ENCODE measurements at places on chromosomes 7 and 10.

- DNase-seq: no peak
Measured at GRCh38 chr10:6187278-6187677, 15.5 kb upstream of the PFKFB3 start.

DNA sequence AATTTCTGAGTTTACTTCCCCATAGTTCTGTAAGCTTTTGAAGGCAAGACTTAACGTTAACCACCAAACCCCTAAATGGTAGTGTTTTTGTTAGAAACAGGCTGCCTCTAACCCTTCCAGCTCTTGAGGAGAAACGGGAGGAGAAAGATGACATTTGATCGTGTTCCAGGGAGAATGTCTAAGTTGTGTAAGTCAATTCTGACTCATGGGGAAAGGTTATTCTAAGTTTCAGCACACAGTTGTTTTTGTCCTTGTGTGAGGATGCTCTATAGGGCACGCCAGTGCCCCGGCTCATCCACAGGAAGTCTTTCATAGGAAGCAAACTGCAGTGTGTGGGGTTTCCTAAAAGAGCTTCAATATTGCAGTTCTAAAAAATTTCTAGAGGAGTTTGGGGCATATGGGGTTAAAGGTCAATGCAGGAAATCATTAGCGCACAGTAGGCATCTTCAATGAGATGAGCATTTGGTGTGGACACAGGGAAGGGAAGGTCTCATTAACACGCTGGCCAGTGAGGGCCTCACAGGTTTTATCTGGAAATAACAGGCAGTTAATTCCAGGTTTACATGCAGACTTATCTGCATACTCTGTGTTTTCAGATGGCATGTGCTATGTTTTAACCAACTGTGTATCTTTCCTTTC lies 638.2 kb upstream of the IGFBP3 start:
- DNase-seq: no peak

- DNase-seq: no peak
Measured at GRCh38 chr7:51647486-51647885, 330.9 kb upstream of the COBL start.

GRCh38 chr7:69237541-69237940 lies 360.7 kb upstream of the AUTS2 start:
- DNase-seq: no peak

- no peak for DNase-seq
Measured at GRCh38 chr7:158919686-158920085, 63.3 kb downstream of the DYNC2I1 start.

- DNase-seq: no peak
Measured at GRCh38 chr10:51377932-51378599, 303.8 kb downstream of the PRKG1 start.

GRCh38 chr7:11702938-11703337 lies 129.1 kb downstream of the THSD7A start:
- DNase-seq: no peak

- no peak for DNase-seq
Measured at GRCh38 chr7:128266883-128267594, 26.0 kb downstream of the LEP start.

DNA sequence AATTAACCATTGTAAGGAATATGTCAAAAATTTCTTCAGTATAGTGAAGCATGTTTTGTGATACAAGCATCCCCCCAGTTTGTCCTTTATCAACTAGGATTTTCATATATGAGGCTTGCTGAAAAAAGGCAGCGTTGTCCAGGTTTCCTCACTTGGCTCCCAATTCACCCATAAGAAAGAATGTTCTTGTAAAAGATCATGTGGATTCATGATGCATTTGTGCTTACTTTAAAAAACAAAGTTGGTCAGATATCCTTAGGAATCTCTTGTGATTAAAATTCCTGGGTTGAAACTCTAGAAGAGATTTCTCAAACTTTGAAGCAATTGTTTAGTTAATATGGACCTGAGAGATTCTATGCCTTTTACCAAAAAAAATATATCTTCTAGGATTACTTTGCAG lies 181.8 kb downstream of the KIAA1217 start:
- DNase-seq: no peak

DNA sequence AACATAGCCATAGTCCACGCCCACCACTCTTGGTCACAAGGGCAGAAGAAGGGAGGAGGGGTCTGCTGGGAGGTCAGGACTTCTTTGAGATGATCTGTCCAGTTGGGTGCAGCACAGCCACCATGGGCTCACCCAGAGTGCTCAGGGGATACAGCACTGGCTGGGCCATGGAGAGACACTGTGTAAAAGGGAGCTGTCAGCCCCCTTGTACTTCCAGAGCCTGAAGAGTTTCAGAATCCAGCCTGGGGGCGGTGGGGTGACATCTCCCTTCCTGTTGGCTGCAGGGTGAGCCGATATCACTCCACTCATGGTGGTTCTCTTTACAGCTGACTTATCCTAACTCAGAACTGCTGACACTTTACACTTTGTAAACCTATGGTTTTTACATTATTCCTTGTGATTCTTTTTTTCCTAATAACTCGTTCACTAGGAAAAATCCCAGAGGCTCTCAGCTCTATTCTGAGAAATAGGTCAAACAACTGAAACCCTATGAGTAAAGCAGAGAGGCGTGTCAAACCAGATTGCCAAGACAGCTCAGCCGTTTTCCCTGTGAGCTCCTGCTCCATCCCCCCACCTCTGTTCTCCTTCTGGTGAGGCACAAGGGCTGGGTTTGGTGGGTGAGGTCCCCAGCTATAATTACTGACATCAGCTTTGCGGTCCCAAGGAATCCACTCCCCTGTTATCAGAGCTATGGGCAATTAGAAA lies 3.2 kb upstream of the MRPS24 start:
- DNase-seq: no peak

DNA sequence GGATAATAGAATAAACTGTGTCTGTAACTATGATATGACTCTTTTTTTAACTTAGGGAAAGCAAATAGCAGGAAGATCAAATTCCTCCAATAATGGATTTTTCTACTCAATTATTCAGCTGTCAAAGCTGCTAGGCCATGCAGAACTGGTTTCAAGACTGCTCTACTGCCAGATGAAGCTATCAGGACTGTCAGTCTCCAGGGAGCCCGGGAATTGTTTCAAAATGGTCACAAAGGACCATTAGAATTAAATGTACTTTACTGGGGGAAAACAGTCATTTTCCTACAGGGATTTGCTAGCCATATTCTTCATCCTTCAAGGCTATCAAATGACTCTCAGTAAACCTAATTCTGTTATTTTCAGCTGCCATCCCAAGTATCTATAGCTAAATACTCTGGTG lies 276.3 kb downstream of the LHFPL3 start:
- no peak for DNase-seq

- no peak for DNase-seq
Measured at GRCh38 chr10:12225444-12225843, 29.5 kb downstream of the CDC123 start.

DNA sequence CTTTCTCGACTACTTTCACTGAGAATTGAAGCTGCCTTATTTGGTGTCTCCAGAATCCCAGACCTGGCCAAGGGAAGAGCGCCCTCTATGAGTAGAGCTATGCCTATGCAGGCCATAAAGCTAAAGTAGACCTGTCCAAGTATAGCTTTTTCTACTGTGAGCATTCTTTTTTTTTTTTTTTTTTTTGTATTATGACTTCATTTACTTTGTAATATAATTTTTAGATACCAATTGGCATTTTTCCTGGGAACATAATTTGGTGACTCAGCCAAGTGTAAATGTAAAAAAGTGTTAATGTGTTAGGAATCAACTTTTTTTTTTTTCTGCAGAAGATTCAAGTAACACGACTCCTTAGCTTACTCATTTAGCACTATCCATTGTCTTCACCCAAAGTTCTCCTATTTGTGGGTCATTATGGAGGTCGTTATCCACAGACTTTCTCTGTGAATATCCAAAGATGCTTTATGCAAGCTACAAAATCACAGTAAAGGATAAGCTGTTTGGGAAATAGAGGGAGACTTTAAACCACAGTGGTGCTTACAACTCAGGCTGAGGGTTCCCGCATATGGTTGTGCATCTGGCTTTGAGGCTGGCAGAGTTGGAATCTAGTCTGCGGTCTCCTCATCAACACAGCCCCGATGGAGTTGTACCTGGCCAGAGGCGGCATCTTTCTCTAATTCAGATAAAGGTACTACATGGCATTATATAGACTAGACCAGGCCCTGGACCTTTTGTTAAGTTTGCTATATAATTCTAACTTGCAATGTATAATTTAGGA lies 1040.2 kb upstream of the SORCS1 start:
- DNase-seq: no peak

GRCh38 chr10:110426294-110427181 lies 71.2 kb upstream of the DUSP5 start:
- no peak for DNase-seq

Data from activated CD8-positive, alpha-beta memory T cell treated with anti-CD3 and anti-CD28 coated beads for 48 hours (primary cell).